ENCODE measurements at places on chromosomes 2 and 18.
A peak's percentile ranks its signal among the peaks of the same experiment; 100 is the strongest.

DNA sequence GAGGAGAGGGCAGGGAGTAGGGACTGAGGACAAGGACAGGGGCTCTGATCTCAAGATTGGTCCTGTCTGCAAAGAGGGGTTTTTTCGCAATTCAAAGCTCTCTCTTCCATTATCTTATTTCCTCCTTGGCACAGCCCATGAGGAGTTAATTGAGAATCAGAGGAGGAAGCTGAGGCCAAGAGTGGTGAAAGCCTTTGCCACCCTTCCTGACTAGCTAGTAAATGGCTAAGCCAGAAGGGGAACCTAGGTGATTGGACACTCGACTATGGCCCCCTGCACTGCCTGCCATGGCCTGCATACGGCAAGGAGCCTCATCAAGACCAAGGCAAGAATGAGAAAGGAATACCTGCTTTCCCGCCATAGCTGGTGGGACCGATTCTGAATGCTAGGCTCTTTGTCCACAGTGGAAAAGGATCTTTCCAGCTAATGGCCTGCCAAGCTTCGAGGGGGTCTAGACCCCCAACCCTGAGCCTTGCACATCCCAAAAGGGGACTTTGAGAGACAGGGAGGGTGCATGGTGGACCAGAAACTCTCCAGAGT, 237.9 kb downstream of the HAUS1 start:
- DNase-seq: no peak

DNA sequence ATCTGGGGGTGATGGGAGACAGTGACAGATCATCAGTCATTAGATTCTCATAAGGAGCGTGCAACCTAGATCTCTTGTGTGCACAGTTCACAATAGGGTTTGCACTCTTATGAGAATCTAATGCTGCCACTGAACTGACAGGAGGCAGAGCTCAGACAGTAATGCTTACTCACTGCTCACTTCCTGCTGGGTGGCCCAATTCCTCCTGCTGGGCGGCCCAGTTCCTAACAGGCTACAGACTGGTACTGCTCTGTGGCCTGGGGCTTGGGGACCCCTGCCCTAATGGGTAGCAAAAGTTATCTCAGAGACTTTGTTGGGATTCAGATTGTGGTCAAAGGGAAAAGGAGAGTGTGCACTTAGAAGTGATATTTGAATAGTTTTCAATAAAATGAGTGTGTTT, 840.1 kb upstream of the ID2 start:
- DNase-seq: no peak

GRCh38 chr2:192469612-192470011, 274.9 kb upstream of the TMEFF2 start:
- no peak for DNase-seq

GRCh38 chr2:19739256-19739655, 162.5 kb downstream of the TTC32 start:
- no peak for DNase-seq

GRCh38 chr2:200585730-200586643, at the start of gene AOX1:
AOX1 (plus strand) TSS chr2:200586014; CDS start chr2:200586109, 95 bp downstream.
- DNase-seq: peak; percentile 72

GRCh38 chr18:27614951-27615844, 430.1 kb upstream of the CHST9 start:
- no peak for DNase-seq

DNA sequence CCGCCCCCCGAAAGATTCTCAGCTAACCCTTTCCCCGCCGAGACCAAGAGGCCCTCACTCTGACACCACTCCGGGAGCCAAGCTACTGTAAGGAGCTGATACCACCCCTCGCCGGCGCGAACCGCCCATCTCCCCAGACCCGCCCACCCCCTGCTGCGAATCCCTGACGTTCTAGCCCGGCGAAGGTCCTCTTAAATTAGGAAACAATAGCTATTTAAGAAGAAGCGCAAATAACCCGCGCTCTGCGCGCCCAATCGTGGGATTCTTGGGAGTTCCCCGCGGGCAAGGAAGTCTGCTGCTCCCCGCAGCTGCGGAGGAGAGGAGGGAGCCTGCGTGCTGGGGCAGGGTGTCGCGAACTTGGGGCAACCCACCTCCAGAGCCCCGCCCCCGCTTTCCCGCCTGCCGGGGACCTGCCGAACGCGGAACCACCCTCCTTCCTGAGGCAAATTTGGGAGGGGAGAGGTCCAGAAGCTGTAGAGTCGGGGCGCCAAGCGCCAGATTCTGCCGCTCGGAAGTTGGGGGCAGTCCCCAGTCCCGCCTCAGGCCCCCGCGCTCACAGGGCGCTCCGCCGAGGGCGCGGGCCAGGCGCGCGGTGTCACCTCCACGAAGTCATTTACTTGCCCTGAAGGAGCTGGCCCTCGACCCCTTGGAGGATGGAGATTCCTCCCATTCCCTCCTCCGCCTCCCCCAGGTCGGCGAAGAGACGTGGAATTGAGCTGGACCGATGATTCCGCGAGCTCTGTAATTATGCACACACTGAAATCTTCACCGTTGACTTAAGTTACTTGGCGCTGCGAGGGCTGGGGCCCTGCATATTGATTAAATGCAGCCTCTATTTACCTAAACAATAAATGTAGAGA, 8.4 kb upstream of the SP9 start:
- no peak for DNase-seq

DNA sequence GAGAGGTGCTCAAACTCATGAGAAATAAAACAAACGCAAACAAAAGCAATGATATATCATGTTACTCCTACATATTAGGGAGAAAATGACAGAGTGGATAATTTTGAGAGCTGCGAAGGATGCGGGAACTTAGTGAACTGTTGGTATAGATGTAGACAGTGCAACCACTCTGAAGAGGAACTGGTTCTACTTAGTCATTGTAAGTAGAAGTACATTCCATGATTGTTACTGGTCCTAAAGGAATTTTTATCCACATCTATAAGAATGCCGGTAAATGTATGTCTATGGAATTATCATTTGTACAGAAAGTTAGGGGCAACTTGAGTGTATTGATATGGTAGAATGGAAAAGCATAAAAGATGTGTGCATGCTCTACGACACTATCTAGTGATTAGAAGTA, 1238.4 kb downstream of the LRP1B start:
- DNase-seq: no peak

GRCh38 chr2:152523091-152523490, 188.1 kb downstream of the FMNL2 start:
- no peak for DNase-seq

GRCh38 chr2:157181234-157181633, 76.3 kb upstream of the GALNT5 start:
- no peak for DNase-seq

GRCh38 chr18:74115046-74115445, 32.6 kb downstream of the FBXO15 start:
- DNase-seq: no peak

Measured in fibroblast of the conjunctiva (primary cell).